CD4-positive, alpha-beta T cell (primary cell): ENCODE measurements at places on chromosomes 1 and 21. TPM values are rescaled to one million over a fixed set of nuclear protein-coding genes. Genes with fewer than 3 reads are reported as not detected.

DNA sequence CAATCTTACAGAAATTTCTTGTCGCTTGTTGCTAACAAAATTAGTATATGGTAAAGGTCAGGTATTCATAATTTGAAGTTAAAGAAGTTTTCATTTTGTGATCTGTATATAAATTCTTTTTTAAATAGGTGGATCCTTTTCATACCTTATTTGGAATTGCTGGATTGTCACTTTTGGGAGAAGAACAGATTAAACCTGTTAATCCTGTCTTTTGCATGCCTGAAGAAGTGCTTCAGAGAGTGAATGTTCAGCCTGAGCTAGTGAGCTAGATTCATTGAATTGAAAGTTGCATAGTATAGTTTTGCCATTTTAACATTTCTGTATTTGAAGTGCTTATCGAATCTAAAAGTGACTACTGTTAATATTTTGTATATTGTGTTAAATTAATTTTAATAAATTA is 2.3 kb upstream of the MSH4 start:
- DNase-seq, result no peak

F5 gene
- total RNA-seq, result 5.4 TPM

DNA sequence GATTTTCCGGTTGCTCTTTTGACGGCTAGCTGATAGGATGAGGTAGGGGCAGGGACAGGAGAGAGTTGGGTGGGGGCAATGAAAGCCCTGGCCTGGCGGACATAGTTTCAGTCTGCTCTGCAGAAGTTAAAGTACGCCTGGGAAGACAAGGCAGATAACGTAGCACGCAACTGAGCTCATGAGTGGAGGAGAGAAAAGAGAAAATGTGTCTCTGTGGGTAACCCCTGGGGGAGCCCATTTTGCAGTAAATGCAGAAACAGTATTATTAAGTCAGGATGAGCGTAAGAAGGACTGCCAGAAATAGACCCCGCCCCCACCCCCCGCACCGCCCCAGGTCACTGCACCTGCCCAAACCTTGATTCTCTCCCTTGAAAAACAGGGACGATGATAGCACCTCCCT is 51.7 kb upstream of the TARBP1 start:
- DNase-seq, result no peak

CD48 gene
- total RNA-seq, result 387 TPM

GPR25 gene
- 2.7 TPM for total RNA-seq

- DNase-seq, result no peak
Observed at GRCh38 chr1:55352080-55352810, 137.1 kb upstream of the USP24 start.

DNA sequence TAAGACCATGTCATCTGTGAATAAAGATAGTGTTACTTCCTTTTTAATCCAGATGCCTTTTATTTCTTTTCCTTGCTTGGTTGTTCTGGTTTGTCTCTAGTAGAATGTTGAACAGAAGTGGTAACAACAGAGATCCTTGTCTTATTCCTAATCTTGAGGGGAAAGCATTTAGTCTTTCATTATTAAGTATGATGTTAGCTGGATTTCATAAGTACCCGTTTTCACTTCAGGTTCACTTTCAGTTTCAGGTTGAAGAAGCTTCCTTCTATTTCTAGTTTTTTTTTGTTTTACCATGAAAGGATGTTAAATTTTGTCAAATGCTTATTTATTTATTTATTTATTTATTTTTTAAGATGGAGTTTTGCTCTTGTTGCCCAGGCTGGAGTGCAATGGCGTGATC is 22.3 kb upstream of the AGPAT3 start:
- no peak for DNase-seq

DNA sequence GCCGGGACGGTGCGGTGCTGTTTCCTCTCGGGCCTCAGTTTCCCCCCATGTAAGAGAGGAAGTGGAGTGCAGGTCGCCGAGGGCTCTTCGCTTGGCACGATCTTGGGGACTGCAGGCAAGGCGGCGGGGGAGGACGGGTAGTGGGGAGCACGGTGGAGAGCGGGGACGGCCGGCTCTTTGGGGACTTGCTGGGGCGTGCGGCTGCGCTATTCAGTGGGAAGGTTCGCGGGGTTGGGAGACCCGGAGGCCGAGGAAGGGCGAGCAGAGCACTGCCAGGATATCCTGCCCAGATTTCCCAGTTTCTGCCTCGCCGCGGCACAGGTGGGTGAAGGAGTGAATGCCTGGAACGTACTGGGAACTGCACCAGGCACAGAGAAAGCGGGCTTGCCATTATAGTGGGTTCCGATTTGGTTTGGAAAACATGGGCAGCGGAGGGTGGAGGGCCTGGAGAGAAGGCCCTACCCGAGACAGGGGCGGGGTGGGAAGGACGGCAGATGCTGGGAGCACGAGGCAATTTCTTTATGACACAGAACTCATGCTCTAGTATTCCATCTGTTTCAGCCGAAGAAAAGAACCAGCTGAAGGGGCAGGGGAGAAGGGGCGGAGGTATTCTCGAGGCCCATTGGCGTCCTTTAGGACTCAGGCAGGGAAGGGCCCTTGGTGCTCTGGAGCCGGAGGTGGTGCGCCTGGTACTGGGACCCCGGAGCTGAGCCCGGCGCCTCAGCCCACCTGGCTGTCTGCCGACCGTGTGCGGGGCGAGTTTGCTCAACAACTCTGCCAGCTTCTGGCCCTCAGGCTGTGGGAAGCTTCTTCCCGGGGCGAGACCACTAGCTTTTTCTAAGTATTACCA is 960 bp downstream of the PCSK9 start:
- DNase-seq, result no peak

DNA sequence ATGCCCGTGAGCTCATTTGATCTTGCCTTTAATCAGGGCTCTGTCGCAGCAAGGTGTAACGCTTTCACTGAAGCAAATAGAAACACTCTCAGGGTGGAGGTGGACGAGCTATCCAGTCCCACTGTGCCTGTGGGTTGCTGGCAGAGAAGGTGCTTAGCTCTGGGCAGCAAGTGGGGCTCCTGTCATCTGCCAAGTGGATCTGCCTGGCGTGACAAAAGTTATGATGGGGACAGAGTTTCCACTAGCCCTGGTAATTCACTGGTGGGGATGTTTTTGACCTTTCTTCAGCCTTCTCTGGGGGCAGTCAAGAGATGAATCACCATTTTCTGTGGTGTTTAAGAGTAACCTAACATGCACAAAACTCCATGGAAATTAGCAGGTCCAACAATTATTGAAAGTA is 71.3 kb upstream of the EDEM3 start:
- no peak for DNase-seq

GRCh38 chr1:181577475-181577874 is 94.2 kb downstream of the CACNA1E start:
- DNase-seq, result no peak

DNA sequence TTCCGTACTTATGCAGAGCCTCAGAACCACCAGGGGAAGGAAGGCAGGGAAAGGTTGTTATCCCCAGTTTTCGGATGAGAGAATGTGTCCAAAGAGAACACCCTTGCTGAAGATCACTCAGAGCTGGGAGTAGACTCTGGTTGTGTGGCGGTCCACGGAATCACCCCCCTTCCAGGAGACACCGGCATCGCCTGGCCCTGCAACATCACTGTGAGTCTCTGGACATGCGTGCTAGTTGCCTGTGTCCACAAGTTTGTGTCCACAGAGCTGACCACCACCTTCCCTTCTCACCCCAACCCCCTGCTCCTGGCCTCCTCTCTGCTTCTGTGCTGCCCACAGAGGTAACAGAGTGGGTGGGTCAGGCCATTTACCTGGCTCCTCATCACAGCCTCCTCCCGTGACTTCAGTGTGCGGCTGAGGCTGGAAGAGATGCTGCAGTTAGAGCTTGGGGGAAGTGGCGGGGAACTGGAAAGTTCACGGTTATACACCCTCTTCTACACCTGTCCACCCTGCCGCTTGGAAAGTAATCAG is 7.3 kb downstream of the MYBPH start:
- DNase-seq, result no peak

GRCh38 chr21:42515708-42516502 is 2.3 kb downstream of the SLC37A1 start:
- no peak for DNase-seq

DNA sequence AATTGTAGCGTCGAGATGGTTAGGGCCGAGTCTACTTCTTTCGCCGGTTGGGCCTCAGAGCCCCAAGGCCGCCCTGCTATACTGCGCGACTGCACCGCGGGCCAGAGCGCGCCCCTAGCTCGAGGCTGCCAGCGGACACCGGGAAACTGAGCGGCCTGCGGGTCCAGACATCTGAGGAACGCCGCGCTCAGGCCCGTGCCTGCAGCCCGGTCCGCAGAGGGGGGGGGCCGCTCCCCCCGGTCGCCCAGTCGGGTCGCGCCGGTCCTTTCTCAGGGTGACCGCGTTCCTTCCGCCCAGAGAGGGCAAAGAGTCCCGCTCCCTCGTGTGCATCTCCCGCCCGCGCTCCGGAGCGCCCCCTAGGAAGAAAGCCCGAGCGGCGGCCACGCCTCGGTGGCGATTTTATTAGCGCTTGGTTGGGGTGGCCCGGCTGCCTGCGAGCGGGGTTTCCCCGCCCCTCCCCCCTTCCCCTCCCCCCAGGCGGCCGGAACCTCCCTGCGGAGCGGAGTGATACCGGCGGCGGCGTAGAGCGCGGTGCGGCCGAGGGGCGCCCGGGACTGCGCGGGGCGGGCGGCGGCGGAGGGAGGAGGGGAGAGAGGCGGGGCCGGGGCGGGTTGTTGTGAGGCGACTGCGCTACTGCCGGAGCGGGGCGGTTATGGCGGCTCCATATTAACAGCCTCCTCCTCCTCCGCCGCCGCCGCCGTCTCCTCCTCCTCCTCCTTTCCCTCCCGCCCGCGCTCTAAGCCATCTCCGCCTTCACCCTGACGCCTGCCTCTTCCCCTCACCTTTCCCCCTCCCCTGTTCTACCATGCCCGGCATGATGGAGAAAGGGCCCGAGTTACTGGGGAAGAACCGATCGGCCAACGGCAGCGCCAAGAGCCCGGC is at the start of gene RCOR3:
Gene RCOR3, plus strand, starts transcription at position 611 of the 882 bp plus-strand sequence. Its CDS starts 195 bp downstream, at position 806.
- DNase-seq, result peak; percentile 88

GRCh38 chr1:94951046-94951445 is 24.1 kb upstream of the CNN3 start:
- DNase-seq, result no peak

ALX3 gene
- total RNA-seq, result not detected

CLCA4 gene
- not detected for total RNA-seq

CCDC17 gene
- total RNA-seq, result 2.1 TPM

DNA sequence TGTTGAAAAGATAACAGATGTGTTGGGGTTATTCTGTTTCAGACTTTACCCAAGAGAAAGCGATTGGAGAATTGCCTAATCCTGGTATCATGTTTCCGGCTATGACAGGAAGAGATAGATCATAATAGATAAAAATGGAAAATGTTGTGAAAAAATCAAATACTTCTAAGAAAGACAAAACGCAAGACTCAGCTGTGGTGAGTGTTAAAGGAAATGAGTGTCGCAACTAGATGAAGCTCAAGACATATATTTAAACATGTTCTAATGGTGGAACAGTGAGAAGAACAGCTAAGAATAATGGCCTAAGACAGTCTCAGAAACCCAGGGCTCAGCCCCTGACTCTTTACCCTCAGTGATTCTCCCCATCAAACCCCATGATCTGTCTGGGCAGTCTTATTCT is 426.7 kb upstream of the RUNX1 start:
- peak; percentile 12 for DNase-seq

HPDL gene
- not detected for total RNA-seq

S100A9 gene
- total RNA-seq, result 43.6 TPM
